ENCODE measurements at places on chromosomes 7 and 10.

DNA sequence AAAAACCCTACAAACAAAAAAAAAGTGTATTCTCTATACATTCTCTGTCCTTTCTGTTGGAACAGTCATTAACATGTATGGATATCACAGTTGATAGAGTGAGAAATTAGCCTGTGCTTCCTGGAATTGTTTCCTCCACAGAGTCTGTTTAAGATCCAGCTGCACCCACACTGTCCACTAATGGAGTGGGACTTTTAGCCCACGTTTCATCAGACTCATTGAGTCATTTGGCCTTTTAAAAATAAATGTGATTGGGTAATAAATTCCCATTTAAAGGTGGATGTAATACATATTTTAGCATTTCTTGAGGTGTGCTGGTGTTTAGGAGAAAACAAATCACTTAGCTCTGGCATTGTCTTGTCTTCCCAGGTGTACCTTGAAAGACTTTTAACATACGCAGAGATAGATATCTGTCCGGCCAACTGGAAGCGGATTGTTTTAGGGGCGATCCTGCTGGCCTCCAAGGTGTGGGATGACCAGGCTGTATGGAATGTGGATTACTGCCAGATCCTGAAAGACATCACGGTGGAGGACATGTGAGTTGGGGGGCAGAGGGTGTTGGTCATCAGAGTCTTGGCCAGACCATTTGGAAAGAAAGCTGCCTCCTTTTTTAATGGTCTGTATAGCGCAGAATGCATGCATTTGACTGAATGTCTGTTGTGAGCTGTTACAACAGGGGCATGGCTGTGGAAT lies 52.3 kb upstream of the GJD4 start:
- DNase-seq: no peak

DNA sequence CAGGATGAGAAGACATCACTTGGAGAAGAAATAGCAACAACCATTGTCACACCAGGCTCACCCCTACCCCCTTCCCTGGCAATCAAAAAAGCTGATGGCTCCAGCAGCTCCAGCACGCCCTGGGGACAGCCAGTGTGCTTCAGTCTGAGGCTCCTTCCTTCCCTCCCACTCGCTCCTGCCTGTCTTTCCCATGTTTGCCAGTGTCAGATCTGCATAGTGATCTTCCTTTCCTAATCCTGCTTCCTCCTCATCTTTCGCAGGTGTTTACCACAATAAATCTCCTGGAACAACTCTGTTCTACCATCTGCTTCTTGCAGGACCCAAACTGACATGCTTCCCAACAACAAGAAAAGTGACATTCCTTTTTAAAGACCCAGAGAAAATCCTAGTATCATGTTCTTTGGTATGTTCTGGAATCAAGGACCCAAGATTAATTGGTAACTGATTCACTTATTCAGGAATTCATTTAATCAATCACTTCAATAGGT lies 57.1 kb downstream of the STEAP1B start:
- DNase-seq: no peak

GRCh38 chr7:15752377-15752776 lies 65.9 kb upstream of the MEOX2 start:
- no peak for DNase-seq

- DNase-seq: no peak
Observed at GRCh38 chr10:58028597-58029366, 238.9 kb downstream of the IPMK start.

DNA sequence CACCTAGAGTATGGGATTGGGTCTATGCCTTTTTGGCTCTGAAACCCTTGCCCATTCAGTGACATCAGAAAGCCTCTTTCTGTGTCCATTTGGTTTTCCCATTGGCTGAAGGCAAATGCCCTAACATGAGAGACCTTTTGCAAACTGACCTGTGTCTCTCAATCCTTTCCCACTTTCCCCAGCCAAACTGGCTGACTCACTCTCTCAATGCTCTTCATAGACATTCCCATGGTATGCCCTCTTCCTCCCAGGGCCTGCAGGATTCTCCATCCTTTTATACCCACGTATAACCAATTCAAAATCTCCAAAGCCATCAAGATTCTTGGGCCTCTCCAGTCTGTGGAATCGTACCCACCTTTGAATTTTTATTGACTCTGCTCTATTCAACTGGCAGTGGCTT lies 563.3 kb downstream of the GATA3 start:
- DNase-seq: no peak

GRCh38 chr7:101729241-101729883 lies 88.1 kb upstream of the CUX1 start:
- DNase-seq: no peak

- DNase-seq: no peak
Observed at GRCh38 chr7:69789563-69789962, 191.3 kb downstream of the AUTS2 start.

DNA sequence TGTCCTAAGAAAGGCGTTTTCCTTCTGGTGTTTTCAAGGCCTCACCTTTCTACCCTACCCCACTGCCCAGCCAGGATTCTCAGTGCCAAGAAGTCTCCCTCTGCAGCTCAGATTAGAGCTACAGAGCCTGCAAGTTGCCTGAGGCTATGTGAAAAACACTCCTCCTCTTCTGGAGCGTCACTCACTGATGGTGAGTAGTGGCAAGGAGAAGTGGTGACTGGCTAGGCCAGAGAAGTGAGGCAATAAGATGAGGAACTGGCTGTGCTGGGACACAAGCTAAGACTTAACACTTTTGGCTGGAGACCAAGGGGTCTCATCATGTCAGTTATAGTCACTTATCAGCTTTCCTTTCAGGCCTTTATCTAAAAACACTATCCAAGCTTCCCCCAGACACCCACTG lies 86.7 kb upstream of the PRKAR2B start:
- no peak for DNase-seq

- no peak for DNase-seq
Observed at GRCh38 chr10:28970231-28970630, 292.9 kb downstream of the BAMBI start.

- no peak for DNase-seq
Observed at GRCh38 chr7:91083855-91084644, 180.2 kb upstream of the FZD1 start.

DNA sequence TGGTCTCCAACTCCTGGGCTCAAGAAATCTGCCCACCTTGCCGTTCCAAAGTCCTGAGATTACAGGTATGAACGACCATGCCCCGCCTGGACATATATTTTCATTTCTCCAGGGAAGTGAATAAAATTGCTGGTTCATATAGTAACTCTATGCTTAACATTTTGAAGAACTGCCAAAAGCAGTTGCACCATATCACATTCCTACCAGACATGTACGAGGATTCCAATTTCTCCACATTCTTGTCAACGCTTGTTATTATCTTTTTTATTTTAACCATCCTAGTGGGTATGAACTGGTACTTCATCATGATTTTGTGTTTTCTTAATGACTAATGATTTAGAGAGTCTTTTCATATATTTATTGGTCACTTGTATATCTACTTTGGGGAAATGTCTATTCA lies 21.9 kb upstream of the CPN1 start:
- no peak for DNase-seq

DNA sequence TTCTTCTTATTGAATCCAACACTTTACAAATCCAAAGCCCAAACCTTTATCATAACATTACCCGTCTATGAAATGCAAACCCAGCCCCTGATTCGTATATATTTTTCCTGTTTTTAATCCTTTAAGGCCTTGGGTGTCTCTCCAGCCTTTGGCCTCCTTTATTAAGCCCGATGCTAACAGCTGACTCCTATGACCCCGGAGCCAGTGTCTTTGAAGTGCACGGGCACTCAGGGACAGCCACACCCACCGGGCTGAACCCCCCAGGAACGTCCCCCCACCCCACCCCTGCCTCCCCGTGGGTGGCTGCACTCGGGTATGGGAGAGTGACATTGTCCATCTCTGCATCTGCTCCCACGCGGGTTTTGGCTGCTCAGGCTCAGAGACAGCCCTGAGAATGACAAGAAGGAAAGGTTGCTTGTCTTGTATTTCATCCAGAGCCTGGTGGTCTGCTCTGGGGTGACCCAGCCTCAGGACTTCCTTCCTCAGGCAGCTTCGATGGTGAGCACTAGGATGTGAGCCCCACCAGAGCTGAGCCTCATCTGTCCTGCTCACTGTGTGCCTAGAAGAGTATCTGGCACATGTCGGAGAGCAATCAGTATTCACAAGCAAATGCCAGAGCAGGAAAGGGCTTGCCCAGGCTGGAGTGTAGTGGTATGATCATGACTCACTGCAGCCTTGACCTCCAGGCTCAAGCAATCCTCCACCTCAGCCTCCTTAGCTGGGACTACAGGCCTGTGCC lies 210.4 kb downstream of the SKIDA1 start:
- DNase-seq: peak; percentile 83

DNA sequence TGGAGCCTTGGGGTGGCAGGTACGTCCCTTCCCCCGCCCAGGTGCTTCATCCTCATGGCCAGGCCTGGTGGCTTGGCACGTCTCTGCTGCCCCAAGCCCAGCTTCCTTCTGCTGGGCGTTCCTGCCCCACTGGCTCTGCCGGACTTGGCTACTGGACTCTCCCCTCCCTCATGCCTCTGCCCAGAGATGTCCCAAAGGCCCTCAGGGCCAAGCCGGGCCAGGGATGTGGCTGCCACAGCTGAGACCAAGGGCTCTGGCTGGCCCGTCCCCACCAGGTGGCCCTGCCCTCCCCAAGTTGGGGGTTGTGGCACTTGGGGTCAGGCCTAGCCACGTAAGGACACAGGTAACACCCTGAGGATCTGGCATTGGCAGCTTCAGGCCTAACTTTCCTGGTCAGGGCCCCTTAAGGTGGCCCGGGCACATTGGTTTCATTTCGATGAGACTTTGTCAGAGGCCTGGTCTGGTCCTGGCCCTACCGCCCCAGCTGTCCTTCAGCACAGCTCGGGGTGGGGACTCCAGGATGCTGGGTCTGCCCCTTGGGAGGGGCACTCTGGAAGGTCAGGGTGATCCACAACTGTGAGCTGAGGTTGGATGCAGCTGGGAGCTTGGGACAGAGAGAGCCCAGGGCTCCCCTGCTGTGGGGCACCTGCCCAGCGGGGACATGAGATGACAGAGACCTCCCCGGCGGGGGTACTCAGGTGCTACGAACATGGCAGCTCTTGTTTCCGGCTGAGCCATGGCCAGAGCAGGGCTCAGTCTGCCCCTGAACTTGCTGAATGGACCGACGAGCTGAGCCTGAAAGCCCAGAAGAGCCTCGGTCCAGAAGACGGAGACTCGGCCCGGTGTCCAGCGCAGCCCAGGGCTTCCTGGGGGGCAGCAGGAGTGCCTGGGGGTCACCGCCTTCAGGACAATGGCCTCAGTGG lies 2.9 kb downstream of the BHLHA15 start:
- no peak for DNase-seq

- DNase-seq: no peak
Observed at GRCh38 chr10:24207781-24208611, 942 bp upstream of the KIAA1217 start.

GRCh38 chr10:49139846-49140195 lies 6.0 kb upstream of the FAM170B start:
- peak; percentile 48 for DNase-seq

- DNase-seq: no peak
Observed at GRCh38 chr7:21784989-21785388, 160.7 kb downstream of the CDCA7L start.

DNA sequence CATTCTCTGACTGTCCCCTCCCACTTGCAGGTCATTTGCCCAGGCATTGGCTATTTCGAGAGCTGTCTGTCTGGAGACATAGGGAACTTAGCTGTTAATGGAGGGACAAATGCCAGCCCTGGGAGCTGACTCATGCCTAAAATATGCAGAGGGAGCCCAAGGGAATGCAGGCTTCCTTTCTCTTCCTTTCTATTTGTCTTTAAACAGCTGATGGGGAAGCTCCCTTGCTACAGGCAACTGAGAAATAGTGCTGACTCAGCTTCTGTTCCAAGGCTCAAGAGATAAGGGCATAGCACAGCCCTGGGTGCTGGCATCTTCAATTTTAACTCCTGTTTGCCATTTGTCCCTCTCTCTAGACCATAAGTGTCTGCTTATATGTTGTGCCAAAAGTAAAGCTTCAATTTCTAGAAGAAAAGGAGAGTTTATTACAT lies 82.7 kb upstream of the C1GALT1 start:
- peak; percentile 95 for DNase-seq

All from epithelial cell of proximal tubule (primary cell).